NK-92 treated with Interleukin-12 subunit alpha and Interleukin-12 subunit beta, amount 100 ng/mL, for 24 hours (cell line): ENCODE measurements at places on chromosomes 7 and 10.

DNA sequence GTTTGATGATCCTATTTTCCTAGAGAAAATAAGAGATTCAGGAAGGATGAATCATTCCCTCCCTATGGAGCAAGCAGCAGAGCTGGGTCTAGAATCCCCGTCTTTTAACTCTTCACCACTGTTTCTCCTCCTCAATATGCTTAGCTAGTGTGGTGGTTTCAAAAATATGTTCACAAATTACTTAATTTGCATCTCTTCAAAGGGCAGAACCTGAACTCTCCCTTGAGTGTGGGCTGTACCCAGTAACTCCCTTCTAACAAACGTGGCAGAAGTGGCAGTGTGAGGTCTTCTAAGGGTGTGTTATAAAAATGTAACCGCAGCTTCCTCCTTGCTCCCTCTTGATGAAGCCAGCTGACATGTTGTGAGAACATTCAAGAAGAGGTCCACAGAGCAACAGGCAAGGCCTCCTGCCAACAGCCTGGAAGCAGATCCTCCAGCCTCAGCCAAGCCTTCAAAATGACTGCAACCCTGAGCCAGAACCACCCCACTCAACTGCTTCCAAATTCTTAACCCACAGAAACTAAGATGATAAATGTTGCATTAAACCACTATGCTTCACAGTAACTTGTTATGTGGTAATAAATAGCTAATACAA, 36.6 kb downstream of the SRPK2 start:
- no peak for DNase-seq

DNA sequence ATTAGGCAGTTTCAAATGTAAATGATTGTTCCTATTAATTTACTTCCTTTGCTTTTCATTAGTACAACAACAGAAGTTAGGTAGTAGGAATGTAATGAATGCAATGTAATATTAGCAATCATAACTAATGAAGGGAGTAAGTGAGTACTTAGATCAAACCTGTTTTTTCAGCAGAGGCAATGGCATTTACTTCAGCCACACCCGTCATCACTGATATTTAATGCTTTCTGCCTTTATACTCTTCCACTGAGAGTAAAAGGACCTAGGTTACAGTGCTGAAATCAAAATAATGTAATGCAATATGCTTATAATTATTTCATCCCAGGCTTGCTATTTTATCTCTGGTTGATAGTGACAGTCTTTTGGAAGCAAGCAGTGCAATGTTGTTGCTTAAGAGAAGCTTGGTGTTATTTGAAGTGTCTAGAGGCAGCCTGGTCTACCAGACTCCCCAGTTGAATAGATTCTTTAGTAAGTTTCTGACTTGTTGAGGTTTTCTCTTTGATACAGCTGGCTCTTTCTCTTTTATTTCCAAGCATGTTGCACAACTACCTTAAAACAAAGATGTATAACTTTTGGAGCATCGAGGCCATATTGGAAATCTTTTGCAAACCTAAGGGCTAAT, 149.4 kb downstream of the RNLS start:
- DNase-seq, result no peak

DNA sequence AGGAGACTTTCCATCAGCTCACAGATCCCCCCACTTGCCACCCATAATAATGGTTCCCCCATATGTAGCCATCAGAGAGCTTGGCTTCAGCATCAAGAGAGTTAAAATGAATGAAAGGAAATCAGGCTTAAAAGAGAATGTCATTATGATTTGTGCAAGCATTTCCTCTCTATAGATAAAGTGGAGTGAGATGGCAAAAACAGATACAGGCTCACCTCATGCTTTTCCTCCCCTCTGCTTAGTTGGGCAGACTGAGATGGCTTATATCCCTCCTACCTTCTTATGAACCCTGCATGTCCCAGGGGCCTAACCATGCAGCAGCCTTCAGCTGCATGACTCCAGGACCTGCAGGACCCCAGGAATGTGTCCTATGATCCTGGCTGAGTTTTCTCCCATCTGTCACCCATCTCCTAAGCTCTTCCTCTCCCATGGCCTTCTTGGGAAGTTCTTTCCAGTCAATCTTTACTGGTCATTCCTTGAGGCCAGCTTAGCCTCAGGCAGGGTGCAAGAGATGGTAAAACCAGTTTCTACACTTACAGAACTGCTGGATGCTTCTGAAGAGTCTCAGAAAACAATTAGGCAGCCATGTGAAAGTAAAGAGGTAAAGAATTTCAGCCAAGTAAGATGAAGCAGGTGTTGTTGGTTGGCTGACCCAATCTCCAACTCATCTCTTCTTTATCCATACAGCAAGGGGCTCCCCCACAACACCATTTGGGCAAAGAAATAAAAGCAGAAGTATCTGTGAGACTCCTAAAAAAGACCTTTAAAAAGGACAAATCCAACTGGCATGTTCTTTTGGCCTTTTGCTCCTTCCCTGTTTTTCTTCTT, 159.7 kb downstream of the RTKN2 start:
- DNase-seq, result no peak

DNA sequence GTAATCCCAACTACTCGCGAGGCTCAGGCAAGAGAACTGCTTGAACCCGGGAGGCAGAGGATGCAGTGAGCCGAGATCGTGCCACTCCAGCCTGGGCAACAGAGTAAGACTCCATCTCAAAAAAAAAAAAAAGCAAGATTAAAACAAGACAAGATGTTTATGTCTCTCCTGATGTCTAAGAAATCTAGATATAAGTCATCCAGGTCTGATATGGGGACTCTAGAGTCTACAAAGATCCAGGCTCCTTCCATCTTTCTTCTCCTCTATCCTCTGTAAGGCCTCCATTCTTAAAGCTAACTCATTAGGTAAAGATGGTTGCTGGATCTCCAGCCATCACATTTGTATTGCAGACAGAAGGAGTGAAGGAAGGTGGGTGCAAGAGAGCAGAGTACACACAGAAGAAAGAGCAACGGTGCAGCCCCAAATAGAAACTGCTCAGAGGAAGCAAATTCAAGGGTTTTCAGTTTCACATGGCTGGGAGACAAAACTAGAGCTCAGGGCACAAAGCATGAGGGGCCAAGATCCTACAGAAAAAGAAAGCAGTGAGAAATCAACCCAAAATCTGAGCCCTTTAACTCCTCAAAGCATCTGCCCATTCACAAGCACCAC, 57.6 kb downstream of the USP6NL start:
- DNase-seq, result no peak

DNA sequence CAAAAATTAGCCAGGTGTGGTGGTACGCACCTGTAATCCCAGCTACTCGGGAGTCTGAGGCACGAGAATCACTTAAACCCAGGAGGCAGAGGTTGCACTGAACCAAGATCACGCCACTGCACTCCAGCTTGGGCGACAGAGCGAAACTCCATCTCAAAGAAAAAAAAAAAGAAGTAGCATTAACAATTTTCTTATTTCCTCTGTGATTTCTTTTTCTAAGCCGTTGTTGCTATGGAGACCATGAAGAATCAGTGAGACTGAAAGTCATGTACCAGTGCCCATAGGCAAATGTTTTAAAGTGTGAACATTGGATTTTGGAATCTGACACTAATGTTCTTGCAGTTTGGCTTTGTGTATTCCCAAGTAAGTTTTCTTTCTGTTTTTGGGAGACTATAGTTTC, 18.4 kb upstream of the MAP3K8 start:
- DNase-seq, result no peak

DNA sequence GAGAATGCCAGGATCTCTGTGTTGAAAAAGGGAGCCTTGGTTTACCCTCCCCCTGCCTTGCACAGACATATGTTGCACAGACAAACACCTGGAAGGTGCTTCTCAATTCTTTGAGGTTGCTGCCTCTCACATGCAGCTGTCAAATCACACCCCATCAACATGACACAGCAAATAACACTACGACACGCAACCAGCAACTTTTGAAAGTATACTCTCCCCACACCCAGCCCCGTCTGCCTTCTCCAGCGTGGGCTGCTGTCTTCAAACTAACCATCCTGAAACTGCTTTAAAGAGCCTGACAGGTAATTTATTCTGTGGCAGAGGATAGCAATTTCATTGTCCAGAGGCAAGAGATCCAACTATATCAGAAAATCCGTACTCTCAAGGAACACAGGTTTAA, 136.1 kb downstream of the PLXNA4 start:
- DNase-seq, result no peak

- DNase-seq, result no peak
Observed at GRCh38 chr10:4566011-4566410, 260.0 kb upstream of the AKR1E2 start.

DNA sequence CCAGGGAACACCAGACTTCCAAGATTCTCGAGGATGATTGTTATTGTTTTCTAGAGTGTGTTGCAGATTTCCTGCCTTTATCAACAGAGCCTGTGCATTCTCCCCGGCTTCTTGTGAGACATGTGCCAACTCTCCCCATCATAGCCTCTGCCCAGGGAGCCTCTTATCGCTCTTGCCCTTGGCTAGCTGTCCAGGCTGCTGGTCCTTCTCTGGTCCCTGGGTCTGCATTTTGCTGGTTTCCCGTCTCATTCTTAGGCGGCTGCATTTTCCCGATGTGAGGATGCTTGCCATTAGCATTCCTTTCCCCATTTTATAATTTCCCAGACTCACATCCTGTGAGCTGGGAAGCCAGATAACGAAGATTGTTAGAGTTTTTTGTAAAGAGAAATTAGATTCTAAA, 15.2 kb downstream of the SLC13A4 start:
- DNase-seq, result no peak

GRCh38 chr7:51847461-51848134, 531.0 kb upstream of the COBL start:
- DNase-seq, result no peak

DNA sequence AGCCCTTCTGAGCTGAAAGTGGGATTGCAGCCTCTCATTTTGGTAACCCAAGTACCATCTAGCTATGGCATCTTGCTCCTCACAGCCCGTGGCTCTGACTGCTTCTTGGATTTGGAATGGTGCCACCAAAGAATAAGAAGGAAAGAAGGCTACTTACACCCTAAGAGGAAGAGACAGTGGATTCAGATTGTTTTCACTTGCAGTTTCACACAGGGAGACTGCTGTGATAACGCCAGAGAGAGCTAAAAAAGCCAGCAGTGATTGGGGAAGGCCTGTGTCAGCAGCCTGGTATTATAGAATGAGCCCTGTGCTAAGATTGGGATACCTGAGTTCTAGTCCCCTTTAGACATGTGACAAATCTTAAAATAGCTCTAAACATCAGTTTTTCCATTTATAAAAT, 3.6 kb upstream of the LRRC4 start:
- DNase-seq, result no peak

- no peak for DNase-seq
Observed at GRCh38 chr7:26629696-26630095, 234.7 kb downstream of the SKAP2 start.

DNA sequence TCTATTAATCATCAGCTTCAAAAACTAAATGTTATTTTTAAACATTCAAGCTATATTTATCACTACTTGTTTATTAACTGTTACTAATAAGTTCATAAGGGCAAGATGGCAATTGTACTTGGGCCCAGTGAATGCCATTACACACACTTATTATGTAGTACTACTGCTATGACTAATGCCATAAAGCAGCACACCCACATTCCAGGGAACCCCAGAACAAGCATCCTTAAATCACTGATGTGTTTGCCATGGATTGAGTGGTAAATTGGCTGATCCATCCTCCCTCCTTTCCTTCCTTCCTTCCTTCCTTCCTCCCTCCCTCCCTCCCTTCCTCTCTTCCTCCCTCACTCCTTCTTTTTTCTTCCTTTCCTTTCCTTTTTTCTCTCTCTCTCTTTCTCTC, 37.4 kb upstream of the RSU1 start:
- no peak for DNase-seq

DNA sequence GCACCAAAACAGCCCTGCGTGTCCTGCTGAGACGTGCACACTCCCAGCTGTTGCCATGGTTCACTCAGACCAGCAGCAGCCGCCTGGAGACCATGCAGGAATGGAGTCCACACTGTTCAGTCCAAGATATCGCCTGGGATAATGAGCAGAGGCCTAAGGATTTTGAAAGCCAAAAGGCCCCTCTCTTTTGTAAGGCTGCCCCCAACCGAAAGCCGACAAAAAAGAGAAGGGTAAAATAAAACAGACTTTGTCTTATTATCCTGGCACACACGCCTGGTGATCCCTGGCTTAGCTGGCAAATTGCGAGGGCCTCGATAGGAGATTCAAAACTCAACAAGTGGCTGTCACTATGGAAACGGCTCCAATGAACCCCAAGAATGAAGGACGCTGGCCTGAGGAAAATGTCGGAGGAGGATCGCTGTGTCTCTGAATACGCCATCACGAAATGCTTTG, 263.6 kb downstream of the SKIDA1 start:
- DNase-seq, result no peak

- DNase-seq, result no peak
Observed at GRCh38 chr7:136228171-136228570, 251.0 kb upstream of the MTPN start.

GRCh38 chr7:113083132-113083815, 3.4 kb downstream of the GPR85 start:
- no peak for DNase-seq

DNA sequence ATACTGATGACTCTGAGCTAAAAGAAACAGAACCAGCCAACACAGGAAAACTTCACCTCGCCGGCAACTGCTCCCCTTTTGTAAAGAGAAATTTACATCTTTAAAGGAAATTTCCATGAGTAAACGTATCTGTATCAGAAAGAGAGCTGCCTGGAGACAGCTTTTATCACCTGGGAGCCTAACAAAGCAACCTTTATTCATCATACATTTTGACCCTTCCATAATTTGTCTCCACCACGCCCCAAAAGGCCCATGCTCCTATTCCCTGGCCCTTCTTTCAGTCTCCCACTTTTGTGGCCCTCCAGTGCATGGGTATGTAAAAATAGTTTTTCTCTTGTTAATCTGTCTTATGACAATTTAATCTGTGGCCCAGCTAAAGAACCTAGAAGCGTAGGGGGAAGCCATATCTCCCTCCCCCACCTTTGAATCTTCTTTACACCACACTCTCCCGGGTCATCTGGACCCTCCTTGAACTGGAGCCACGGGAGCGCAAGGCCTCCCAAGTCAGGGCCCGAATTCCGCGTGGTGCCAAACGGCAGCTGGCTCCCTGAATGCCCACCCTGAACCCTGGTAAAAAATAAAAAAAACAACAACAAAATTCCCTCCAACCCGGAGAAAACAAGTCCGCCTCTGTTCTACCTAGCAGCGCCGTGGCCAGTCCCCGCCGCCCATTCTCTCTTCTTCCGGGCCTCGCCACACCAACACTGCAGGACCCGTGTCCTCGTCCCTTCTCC, 15.4 kb upstream of the FKBP9 start:
- no peak for DNase-seq

DNA sequence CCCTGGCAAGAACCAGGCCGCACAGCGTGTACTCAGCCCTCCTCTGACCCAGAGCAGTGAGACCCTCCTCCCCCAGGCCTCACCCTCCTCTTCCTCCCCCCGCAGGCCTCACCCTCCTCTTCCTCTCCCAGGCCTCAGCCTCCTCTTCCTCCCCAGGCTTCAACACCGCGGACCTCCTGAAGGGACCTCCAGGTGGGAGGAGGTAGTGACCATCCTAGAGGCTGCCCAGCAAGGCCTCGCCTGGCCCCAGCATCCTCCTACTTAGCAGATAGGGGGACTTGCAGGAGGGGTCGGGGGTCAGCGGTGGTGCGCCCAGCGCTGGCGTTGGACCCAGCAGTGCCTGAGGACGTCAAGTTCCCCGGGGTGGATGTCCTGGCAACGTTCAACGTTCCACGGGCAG, 270.8 kb downstream of the ELFN1 start:
- peak; percentile 49 for DNase-seq
